ENCODE measurements at places on chromosomes 2 and 18.

DNA sequence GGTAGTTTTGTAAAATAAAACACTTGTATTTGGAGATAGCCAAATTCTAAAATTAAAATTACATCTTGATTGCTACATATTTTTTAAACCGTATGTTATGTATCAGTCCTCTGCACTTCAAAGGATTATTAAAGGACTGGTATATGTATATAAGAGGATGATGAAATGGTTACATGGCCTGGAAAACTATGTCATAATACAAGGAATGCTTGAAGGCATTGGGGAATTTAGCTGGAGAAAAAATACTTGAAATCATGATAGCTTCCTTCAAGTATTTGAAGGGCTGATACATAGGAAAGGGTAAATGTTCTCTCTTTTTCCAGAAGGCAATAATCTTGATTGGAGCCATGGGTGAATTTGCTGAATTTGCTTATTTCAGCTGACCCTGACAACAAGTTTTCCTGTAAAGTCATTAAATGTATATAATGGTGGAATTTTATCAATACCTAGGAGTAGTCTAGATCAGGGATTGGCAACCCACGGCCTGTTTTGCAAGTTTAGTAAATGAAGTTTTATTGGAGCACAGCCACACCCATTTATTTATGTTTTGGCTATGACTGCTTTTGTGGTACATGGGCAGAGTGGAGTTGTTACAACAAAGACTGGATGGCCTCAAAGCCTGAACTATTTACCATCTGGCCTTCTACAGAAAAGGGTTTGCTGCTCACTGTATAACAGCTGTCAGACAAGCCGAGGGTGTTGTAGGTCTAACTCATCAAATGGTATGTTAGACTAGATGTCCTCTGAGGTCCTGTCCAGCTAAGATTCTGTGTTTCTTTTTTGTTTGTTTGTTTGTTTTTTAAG lies 34.4 kb downstream of the ACYP2 start:
- DNase-seq, result no peak

- DNase-seq, result no peak
Observed at GRCh38 chr2:231176066-231176465, 22.4 kb upstream of the ARMC9 start.

- DNase-seq, result no peak
Observed at GRCh38 chr2:65025453-65026123, 30.6 kb upstream of the CEP68 start.

GRCh38 chr2:179809606-179810005 lies 51.8 kb downstream of the ZNF385B start:
- DNase-seq, result no peak

DNA sequence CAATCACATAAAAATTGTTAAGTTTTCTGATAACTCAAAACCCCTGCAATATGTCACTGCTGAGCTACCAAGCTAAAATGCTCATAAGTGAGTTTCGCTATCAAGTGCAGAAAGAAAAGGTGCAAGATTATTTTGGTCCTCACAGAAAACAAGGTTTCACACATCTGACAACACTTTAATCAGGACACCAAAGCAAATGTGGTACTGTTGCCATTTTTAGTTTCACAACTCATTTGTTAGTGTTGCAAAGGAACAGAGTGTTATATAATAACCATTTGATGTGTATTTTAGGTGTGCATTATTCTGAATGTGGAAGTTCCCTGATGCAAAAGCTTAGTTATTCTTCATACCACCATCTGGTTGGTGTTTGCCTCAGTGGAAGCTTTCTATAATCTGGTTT lies 956.2 kb downstream of the DSC3 start:
- DNase-seq, result no peak

DNA sequence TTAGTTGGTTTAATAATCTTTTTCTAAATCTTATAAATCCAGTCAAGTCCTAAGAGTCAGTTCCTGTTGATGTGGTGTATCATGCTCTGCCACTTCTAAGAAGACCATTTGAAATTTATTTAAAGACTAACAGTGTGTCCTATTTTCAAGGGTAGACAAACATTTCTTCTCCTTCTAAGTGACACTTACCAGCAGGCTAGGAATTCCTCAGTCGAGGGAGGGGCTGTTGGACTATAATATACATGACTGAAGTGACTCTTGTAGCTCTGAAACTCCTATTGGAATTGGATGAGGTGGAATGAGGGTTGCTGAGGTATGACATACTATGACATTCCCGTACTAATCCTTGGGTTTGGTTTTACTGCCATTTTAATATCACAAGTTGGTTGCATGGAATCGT lies 30.6 kb downstream of the ITGB6 start:
- DNase-seq, result no peak

DNA sequence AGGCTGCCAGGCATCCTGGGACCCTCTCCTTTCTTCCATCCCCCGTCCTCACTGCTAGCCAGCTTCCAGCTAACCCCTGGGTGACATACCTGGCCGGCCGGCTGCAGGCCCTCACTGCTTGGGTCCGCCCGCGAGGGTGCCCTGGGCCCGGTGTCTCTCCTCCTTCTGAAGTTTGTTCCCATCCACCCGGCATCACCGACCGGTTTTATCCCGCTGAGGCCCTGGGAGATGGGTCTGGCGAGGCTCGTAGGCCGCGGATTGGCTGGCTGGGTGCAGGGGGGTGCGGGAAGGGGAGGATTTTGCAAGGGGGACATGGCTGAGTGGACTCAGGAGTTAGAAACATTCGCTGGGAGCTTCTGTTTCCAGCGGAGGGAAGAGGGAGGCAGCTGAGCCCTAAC lies at the start of gene PAX8:
Gene PAX8, minus strand, starts transcription at position 180 of the 398 bp plus-strand sequence. CDS start 527 bp downstream, outside the sequence.
- DNase-seq, result no peak

DNA sequence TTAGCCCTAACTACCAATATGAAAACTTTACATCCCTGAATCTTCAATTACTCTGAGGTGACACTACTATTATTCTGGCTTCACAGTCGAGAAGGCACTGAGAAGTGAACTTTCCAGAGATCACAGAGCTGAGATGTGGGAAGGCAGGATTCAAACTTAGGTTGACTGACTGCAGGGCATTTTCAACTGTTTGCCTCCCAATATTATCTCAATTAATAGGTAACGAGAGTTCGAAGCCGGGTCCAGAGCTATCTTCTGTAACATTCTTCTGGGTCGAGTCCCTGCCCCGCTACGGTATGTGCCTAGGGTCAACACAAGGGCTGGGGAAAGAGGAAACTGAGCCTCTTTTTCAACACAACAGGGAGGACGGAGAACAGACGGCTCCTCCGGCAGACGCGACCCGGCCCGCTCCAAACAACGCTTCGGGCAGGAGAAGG lies 740 bp downstream of the CHMP3 start:
- DNase-seq, result no peak

- no peak for DNase-seq
Observed at GRCh38 chr2:94995553-94996304, 29.8 kb upstream of the MAL start.
